Activated T-cell treated with anti-CD3 and anti-CD28 coated beads for 1 hour (primary cell): ENCODE measurements at places on chromosomes 7 and 10.

DNA sequence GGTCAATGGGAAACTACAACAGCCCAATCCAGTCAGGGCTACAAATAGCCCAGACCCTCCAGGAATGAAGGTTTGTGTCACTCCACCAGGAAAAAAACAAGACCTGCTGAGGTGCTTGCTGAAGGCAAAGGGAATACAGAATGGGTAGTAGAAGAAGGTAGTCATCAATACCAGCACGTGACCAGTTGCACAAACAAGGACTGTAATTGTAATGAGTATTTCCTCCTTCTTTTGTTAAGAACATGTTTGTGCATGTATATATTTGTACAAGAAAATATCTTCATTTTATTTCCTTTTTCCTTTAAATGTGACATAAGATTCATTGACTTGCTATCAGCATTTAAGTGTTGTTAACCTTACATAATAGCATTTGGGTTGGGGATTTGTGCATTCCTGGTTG, 229.3 kb downstream of the IMMP2L start:
- no peak for DNase-seq

DNA sequence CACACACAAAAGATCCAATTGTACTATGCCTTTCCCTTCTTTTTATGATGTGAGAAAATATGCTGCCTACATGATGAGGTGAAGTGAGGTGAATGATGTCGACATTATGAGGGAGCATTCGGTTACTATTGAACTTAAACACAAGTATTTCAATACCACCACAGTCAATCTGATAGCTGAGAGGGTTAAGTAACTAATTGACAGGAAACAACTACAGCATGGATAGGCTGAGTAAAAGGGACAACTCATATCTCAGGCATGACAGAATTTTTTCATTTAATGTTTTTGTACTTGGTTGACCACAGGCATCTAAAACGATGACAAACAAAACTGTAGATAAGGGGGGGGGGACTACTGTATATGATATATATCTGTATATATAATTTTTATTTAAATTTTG, 488.9 kb downstream of the SH2D4B start:
- no peak for DNase-seq

DNA sequence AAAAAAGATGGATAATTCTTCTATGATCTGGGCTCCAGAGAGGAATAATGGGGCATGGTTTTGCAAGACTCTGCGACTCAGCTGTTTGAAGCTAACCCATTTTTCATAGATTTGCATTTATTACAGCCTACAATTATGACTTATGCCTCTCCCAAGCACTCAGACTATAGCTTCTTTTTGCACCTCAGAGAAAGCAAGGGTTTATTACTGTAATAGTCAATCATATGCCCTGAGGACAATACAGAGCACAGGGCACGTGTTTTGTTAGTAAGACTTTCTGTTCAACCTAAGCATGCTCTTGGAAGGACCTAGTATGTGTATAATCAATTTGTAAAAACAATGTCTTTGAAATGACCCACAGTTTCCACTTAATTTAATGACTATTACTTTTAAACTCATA, 221.2 kb downstream of the PARD3 start:
- no peak for DNase-seq

DNA sequence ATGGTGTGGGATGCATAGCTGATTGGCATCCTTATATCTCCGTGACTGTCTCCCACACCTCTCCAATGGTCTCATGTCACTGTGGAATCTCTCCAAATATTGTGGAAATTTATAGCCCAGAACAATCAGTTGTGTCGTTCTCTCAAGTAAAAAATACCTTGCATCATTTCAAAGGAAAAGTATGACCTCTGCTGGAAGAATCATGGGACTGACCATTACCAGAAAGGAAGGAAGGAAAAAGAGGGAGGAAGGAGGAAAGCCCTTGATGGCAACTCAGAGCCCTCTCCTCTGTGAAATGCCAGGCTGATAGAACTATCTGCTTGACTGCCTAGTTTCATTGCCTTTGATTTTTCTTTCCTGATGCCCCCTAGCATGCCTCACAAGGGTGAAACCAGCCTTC, 76.3 kb downstream of the FOXI2 start:
- DNase-seq = no peak

DNA sequence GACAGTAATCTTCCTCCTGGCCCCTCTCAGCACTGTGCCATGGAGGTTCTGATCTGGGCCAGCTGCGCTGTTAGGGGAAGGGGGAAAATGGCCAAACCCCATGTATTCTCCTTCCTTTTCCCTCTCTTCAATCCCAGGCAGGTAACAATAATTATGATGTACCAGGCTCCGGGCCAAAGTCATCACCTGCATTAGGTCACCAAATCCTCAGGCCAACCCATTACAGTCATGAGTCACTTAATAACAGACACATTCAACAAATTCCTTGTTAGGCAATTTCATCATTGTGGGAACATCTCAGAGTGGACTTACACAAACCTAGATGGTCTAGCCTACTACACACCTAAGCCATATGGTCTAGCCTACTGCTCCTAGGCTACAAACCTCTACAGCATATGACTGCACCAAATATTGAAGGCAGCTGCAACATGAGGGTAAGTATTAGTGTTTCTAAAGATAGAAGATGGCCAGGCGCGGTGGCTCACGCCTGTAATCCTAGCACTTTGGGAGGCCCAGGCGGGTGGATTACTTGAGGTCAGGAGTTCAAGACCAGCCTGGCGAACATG, 2.2 kb upstream of the HSPB1 start:
- DNase-seq = no peak

DNA sequence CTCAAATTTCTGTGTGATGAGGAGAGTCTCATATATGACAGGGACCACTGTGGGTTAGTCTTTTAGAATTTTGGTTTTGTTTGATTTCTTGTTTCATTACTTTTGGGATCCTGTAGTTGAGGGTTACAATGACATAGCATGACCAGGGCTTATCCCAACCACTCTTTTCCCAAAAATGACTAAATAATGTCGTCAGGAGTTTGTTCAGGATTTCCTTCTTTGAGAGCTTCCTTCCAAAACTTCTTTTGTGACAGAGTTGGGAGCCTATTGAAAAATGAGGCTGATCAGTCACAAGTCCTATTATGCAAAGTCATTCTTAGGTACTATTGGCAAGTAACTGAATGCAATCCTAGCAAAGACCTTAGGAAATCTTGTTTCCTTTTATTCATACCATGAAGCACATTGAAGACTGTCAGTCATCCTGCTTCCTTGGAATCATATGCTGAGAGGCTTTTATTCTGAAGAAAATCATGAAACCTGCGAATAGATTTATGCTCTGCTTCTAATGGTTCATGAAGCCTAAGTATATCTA, 498.3 kb downstream of the LRMDA start:
- DNase-seq = no peak

DNA sequence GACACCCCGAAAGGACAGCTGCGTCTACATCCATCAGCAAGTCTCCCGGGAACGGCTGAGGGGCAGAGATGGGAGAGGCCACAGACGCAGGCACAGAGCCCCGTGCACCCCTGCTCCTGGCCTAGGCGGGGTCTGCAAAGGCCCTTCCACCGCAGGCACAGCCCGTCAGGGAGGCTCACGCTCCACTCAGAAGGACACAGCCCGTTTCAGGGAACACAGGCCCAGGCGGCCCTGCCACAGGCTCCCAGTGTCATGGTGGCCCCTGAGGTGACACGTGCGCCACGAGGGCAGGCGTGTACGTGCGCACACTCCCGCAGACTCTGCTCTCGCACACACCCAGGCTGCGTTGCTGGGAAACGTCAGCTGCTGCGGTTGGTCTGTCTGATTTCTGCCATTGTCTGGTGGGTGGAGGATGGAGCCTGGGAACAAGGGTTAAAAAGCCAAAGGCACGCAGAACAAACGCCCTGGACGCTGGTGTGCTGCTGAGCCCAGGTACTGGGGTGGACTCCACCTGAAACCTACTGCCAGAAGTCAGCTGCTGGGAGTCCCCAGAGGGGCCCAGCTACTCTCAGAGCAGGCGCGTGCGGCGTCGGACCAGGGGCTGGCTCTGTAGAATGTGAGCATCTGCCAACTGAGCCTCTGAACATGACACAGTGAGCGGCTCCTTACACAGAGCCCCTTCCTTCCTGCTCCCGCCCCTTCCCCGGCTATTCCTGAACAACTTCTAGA, 13.1 kb downstream of the GPER1 start:
- no peak for DNase-seq

DNA sequence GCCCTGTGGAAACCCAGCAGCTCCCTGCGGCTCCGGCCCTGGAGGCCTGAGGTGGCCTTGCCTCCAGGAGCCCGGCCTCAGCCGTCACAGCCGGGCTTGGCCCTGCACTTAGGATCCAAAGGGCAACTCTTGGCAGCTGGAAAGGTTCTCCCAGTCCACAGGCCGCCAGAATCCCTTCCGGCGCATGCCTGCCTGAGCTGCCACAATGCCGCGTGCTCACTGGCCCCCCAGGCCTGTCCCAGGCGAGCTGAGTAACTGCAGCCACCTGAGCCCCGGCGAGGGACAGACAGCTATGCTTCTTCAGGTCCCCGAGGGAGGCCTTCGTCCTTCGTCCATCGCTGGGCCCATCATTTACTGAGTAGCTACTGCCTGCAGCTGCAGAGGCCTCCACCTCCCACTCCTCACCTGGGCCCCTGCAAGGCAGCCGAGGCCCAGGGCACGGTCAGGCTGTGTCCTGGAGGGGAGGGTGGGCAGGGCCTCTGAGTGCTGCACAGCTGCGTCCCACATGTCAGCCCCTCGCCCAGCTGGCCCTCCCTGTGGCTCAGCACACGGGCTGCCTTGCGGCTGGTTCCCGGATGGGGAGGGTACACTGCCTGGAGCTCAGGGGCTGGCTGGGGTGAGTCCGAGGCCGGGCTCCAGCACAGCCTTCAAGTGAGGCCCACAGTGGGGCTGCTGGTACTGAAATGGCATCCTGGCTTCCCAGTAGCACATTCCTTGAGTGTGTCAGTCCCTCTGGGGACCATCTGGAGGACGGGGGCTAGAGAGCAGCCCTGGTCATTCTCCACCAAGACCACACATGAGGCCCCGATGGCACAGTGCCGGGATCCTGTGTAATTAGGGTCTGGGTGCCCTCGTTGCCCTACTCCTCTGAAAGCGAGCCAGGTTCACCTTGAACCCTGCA, 172.5 kb downstream of the ELFN1 start:
- DNase-seq = no peak

- no peak for DNase-seq
Measured at GRCh38 chr10:97363071-97363470, 28.5 kb upstream of the FRAT2 start.

DNA sequence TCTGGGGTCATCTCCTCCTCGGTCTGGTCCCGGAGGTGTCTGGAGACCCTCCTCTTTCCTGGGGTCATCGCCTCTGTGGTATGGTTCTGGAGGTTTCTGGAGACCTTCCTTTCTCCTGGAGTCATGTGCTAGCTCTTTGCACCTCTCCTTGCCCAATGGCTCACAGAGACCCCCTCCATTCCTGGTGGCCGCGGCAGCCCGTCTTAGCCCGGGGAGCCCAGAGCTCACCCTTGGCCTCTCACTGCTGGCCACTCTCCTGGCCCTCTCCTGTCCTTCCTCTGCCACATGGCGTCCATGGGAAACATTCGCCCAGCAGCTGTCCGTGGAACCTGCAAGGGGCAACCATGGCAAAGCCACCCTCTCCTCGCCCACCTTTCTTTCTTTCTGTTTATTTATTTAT, 20.2 kb upstream of the FOXL3 start:
- no peak for DNase-seq

- DNase-seq = peak; percentile 74
Measured at GRCh38 chr7:22082886-22083703, 137.4 kb upstream of the CDCA7L start.

DNA sequence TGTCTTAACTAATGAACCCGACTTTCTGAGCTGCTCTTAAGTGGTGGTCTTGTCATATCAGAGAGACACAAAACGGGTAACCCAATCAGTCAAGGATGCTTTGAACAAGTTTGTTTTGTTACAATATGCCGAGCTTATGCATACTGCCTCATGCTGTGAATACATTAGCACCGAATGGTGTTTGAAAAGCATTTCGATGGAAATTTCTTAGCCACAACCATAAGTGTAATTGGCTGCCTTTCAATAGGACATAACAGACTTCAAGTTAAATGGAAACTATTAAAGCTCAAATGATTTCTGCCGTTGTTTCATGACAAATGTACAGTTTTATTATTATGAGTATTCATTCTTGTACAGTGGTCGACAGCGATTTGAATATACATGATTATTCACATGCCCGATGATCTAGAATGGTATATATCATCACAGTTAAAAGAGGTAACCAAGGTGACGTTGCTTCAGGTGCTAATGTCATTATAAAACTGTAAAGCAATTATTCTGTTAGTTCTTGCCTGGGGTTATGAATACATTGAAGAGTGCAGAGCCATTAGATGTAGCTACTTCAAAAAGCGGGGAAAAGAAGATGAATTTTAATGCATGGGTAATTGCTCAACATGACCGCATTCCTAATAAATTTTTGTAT, 118.8 kb downstream of the EBF3 start:
- no peak for DNase-seq

DNA sequence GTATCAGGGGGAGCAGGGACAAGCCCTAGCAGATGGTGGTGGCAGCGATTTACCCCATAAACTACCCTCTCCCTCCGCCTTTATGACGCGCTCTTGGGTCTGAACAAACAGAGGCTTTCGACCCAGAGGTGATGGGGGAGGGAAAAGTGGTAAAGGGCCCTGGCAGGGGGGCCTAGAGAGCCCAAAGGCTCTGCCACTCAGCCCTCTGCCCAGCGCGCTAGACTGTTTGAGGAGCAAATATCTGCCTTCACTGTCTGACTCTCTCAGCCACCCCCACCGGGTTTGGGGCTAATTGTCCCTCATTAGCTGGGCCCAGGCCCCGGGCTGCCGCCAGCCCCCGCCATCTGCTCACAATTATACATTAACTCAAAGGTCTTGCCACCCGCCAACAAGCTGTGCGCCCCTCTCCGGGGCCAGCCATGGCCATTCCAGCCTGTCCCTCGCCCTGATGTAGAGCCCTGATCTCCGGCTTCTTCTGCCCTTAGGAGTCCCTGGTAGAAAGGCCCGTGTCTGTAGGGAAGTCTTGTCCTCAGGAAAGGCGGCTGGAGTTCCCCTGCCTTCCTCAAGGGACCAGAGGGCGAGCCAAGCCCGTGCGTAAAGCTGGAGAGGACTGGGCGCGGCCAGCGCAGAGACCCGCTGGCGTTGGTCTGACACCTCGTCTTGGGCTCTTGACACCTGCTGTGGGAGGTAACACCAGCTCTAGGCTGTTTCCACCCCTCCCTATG, 1.9 kb upstream of the PAX4 start:
- no peak for DNase-seq

DNA sequence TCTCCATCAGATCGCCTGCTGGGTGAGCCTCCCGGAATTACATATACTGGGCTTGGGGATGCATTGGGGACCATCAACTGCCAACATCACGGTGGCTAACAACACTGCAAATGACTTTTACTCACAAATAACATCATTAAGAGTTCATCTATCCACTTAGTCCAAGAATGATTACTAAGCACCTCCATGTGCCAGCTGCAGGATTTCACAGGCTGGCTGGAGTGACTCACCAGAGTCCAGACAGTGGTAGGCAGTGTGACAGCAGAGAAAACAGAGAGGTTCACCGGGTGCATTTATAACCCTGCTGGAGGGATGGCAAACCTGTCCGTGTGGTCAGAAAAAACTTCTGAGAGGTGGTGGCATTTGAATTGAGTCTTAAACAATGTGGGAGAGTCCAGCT, 3.2 kb upstream of the IGFBP3 start:
- DNase-seq = no peak

GRCh38 chr10:33521062-33521461, 186.6 kb upstream of the NRP1 start:
- no peak for DNase-seq
